ENCODE measurements at places on chromosomes 1 and 21.

DNA sequence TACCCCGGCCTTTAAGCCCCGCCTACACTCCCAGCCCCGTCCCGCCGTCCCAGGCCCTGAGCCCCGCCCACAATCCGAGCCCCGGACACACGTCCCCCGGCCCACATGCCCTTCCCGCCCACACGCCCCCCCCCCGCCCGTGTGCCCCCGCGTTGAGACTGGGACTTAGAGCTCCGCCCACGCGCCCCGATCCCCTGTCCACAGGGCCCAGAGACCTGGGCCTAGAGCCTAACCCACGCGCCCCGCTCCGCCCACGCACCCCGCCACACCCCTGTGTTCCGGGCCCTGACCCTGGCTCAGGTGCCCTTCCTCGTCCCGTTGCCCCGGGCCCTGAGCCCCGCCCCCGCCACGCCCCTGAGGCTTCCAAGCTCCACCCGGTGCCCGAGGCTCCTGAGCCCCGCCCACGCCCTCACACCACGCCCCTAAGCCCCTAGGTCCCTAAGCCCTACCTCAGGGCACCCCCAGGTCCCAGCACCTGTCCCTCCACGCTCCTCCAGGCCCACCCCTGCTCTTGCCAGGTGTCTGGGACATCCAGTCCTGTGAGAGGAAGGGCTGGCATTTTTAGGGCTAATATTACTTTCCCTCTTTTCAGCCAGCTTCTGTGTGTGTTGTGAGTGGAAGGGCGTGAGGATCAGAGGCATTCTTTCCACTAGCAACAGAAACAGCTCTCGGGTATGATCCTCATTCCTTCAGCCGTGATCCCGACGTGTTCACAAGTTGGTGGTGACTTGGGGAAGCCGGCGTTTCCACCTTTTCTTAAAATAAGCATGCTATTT lies 552 bp upstream of the GPR157 start:
- peak; percentile 49 for DNase-seq

DNA sequence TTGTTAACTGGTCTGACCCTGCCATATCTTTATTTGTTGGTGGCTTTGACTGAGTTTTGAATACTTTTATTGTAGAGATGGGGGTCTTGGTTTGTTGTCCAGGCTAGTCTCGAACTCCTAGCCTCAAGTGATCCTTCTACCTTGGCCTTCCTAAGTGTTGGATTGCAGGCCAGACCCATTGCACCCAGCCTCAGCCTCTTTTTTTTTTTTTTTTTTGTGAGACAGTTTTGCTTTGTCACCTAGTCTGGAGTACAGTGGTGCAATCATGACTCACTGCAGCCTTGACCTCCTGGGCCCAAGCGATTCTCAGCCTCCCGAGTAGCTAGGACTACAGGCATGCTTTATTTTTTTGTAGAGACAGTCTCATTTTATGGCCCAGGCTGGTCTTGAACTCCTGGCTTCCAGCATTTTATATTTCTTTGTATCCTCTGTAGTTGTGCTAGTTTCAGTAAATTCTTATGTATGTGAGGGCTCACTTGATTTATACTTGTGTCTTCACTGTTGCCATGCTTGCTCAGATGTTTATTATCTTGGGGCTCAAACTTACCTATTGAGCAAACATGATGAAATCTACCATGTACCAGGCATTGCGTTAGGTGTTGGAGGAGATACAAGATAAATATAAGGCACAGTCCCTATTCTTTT lies 24.1 kb downstream of the THRAP3 start:
- no peak for DNase-seq

DNA sequence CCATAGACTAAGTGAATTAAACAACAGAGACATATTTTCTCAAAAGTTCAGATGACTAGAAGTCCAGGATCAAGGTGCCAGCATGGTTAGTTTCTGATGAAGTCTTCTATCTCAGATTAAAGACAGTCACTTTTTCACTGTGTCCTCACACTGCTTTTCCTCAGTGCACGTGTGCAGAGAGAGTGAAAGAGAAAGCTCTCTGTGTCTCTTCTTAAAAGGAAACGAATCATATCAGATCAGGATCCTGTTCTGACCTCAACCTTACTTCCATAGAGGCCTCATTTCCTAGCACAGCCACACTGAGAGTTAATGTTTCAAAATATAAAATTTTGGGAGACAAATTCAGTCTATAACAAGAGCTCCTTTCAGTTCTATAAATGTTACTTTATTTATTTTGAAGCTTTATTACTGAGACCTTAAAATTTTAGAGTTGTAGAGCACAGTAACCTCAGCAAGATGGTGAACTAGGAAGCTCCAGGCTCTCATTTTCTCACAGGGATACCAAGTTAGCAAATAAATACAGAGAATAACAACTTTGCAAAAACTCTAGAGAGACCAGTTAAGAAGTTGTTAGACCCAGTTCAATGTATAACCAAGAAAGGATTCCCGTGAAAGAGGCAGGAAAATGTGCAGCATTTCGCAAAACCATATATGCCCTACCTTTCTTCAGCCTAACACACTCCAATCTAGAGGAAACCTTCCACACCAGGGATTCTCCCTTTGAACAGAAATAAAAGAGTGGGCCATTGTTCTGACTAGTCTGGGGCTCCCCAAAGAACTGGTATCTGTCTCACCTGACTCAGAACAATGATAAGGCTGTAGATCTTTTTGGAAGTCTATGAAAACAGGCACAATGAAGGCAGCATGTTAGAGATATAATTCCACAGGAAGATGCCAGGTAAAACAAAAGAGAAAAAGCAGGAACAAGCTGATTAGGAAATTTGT lies 372.2 kb downstream of the MRPL39 start:
- peak; percentile 38 for DNase-seq

DNA sequence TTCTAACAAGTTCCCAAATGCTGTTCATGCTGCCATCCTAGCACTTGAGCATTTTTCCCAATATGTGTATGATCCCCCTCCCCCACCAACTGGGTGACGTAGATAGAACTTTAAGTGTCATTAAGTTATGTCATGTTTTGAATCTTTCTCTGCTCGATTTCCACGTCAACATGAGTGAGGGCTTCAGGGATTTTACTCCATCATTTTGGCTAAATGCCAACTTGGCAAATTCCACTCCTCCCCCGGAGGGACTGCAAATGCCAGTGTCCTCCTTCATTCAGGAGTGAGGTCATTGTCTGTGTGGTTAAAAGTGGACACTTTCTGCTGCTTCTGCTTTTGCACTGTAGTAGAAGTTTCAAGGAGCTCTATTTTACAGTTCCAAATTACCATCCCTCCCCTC lies 201.7 kb downstream of the FGGY start:
- DNase-seq: peak; percentile 17

GRCh38 chr1:156104065-156104810 lies 10.3 kb upstream of the LMNA start:
- peak; percentile 37 for DNase-seq

DNA sequence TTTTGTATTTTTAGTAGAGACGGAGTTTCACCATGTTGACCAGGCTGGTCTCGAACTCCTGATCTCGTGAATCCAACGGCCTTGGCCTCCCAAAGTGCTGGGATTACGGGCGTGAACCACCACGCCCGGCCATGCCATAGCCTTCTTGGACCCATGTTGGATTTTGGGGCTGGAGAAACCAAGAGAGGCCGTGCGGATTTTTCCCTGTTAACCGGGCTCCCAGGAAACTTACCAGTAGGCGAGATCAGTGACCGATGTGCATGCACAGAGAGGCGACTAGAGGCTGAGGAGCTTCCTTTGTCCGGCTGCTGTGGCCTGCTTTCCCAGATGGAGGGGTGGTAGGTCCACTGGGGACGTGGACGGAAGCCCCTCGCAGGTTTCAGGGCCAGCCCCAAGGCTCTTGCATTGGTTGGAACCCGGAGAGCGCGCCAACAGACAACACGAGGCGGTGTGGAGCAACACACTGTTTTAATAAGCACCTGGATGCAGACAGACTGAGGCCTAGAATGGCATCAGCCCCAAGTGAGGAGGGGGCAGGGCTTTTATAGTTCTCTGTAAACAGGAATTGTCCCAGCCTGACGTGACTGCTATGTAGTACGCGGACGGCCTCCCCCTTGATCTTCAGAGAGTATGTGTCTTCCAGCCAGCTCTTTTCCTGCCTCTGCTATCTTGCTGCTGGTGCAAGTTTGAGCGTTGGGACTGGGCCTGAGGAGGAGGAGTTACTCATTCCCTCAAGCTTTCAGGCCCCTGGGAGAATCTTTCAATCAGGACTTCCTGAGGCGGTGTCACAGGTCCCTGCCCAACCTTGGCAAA lies at the start of gene ERVH48-1:
ERVH48-1 (minus strand) TSS at position 517 of the 813 bp plus-strand sequence. CDS start 6,624 bp downstream, outside the sequence.
- no peak for DNase-seq

DNA sequence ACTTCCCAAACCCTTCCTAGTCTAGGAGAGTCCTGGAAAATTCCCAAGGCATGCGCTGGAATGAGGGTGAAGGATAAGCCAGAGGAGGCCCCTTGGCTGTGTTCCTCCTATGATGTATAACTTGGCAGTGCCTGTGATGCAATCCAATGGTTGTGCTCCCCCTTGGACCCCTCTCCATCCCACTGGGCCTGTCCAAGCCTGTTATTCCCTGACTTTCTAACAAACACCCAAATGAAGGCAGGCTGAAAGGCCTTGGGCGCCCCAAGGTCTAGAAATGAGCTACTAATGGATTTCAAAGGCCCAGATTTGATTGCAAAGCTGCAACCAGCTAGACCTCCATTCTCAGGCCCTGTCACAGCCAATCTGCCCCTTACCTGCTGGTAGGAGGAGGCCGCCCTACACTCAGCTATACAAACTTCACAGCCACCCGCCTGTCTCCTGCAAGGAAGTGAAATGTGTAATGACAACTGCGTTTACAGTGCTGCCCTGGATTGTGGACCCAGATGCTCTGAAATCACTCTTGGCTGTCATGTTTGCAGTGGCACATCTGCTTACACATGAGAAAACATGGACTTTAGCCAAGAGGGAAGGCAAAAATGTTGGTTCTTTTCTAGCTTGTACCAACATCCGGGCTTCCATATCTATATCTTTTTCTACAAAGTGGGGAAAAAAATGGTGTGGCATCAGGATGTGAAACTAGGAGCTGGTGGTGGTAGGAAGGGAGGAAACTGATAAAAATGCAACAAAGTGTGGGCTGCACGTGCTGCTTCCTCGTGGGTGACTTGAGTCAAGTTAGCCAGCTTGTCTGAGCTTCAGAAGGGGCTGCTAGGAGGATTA lies 130.4 kb downstream of the TRABD2B start:
- DNase-seq: no peak

GRCh38 chr1:89608984-89609725 lies 23.8 kb upstream of the LRRC8C start:
- DNase-seq: no peak

- no peak for DNase-seq
Measured at GRCh38 chr1:192252776-192253175, 64.0 kb upstream of the RGS21 start.

GRCh38 chr1:92817986-92818764 lies 13.7 kb upstream of the RPL5 start:
- peak; percentile 36 for DNase-seq

- no peak for DNase-seq
Measured at GRCh38 chr1:119779869-119780356, 11.2 kb upstream of the HMGCS2 start.

- no peak for DNase-seq
Measured at GRCh38 chr1:236515443-236515958, 8.3 kb upstream of the LGALS8 start.

GRCh38 chr1:89633800-89634625 lies 1.1 kb downstream of the LRRC8C start:
- peak; percentile 33 for DNase-seq
